ENCODE measurements at places on chromosomes 1 and 21.
A peak's percentile ranks its signal among the peaks of the same experiment; 100 is the strongest.

DNA sequence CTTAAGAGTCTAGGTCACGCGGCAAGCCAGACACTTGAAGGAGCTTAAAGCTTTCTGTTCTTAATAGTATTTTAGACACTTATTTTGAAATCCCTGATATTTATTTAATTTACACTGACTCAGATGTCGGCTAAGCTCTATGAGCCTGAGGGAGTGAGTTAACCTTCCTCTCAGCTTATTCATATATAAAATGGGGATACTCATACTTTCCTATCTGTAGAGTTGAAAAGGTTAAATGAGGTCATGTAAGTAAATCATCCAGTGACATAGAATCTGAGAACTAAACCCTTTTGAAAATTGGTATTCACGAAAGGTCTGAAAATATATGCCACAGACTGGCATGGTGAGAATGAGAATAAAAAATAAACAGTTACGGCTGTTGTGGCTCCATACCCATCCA lies 1.4 kb upstream of the GPR161 start:
- no peak for DNase-seq

- DNase-seq = no peak
Measured at GRCh38 chr1:204114606-204115005, 37.2 kb downstream of the ETNK2 start.

DNA sequence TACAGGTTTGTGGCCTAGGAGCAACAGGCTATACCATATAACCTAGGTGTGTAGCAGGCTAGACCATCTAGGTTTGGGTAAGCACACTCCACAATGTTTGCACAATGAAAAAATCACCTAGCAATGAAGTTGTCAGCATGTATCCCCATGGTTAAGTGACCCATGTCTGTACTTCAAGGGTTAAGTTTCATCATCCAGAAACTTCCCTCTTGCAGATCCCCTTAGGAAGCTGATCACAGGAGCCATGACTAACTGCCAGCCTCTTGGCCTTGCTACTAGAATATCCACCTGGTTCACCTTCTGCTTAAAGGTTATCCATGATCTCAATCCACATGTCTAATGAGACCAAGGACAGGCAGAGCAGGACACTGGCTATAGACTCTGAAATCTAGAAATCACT lies 3.5 kb upstream of the UBXN10 start:
- no peak for DNase-seq

DNA sequence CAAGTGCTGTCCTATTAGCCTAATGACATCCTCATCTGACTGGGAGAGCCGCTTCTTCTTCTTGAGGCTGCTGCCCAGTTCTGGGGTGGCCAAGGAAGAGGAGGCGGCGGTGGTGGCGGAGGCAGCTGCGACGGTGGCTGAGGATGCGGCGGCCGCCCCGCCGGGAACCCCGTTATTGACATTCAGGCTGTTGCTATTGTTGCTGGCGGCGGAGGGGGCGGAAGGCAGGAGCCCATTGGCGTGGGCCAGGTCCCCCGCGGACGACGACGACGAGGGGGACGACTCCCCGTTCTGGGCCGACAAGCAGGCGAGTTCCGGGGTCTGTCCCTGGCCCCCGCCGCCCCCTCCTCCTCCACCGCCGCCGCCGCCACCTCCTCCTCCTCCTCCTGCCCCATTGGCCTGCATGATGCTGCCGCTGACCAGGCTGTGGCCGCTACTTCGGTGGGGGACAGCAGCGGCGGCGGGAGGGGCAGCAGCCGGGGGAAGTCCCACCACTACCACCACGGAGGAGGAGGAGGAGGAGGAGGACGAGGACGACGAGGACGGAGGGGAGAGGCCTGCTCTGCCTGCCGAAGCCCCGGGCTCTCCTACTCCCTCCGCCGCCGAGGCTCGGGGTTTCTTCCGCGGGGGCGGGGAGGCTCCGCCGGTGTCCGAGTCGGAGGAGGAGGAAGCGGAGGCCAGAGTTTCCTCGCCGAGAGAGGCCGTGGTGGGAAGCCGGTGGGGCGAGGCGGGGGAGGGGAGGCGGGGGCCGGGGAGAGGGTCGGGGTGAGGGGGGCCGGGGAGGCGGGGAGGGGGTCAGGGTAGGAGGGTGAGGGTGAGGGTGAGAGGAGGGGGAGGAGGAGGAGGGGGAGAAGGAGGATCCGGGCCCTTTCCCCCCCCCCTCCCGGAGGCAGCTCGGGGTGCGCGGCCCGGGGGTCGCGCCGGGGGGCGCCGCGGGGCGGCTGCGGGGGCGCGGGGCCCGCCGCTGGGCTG lies 610 bp downstream of the WDR26 start:
- peak; percentile 47 for DNase-seq

DNA sequence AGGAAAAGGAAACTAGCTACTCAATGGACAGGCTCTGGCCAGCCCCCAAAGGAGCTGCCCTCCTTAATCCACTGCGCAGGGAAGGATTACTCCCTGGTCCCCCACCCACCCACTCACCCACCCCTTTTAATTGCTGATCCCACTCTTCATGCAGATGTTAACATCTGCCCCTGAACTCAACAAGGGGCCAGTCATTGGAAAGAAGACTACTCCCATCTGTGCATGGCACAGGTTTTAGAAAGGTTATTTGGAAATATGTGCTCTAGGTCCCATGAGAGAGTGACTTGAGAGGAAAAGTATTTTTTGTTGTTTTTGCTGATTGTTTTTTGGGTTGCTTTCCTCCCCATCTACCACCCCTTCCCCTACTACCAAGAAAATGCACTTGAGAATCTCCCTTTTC lies 94.4 kb upstream of the FGGY start:
- DNase-seq = no peak
